CMK (cell line): ENCODE measurements at places on chromosomes 3 and 15.

GRCh38 chr3:12648384-12648959, 15.4 kb downstream of the RAF1 start:
- DNase-seq, result no peak

- no peak for DNase-seq
Observed at GRCh38 chr3:150911771-150912170, 6.5 kb upstream of the MINDY4B start.

DNA sequence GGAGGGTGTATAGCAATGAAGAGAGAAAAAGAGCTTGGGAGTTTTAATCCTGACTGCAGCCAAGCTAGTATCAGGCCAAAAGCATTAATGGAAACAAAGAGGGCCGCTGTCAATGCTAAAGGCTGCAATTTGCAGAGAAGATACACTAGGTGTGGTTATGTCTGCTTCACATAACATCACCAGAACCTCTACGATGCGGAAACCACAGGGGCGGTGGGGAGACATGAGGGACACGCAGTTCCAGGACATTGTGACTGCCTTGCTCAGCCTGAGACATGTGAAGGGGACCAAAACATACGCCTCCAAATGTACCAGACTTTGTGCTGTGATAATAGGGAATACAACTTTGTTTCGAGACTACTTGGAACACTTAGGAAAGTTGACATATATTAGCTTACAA, 88.4 kb downstream of the APBA2 start:
- DNase-seq, result no peak

GRCh38 chr15:63308947-63309346, 31.5 kb downstream of the APH1B start:
- no peak for DNase-seq

DNA sequence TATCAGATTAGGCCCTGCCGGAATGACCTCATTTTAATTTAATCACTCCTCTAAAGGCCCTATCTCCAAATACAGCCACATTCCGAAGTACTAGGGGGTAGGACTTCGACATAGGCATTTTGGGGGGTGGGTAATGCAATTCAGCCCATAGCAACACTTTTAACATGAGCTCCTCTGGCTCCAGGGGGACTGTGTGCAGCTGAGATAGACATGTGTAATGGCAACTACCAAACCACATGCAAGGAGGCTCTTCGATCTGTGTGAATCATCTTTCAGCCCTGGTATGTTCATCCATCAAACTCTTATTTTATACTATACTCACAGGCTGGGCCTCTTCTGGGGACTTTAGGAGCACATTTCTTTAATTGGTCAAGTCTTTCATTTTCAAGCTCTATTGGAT, 57.4 kb upstream of the PPARG start:
- no peak for DNase-seq

DNA sequence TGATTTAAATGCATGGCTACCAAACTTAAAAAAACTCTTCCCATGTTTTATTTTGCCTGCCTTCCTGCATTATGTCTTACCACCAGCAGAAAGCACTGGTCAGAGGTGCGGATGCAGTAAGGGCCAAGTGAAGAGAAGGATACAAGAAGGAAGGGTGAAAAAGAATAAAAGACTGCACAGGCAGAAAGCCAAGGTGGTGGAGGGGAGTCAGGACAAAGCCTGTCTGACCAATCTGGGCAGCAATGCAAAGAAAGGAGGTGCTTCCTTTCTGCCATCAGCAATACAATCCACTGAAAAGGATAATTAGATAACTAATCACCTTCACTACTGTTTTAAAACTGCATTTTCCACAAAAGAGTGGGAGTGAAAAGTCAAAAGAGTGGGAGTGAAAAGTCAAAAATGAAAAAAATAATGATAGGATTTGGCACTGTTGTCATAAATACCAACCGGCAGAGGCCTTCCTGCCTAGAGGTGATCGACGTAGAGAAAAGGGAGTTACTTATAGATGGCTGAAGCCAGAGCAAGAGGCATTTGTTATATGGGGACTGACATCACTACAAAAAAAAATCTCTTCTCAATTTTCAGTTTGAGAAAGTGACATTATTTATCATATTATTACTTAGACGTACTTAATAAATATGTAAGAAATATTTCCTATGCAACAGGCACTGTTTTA, 385.3 kb downstream of the TBC1D5 start:
- DNase-seq, result no peak
